ENCODE measurements at places on chromosomes 12 and 14.

DNA sequence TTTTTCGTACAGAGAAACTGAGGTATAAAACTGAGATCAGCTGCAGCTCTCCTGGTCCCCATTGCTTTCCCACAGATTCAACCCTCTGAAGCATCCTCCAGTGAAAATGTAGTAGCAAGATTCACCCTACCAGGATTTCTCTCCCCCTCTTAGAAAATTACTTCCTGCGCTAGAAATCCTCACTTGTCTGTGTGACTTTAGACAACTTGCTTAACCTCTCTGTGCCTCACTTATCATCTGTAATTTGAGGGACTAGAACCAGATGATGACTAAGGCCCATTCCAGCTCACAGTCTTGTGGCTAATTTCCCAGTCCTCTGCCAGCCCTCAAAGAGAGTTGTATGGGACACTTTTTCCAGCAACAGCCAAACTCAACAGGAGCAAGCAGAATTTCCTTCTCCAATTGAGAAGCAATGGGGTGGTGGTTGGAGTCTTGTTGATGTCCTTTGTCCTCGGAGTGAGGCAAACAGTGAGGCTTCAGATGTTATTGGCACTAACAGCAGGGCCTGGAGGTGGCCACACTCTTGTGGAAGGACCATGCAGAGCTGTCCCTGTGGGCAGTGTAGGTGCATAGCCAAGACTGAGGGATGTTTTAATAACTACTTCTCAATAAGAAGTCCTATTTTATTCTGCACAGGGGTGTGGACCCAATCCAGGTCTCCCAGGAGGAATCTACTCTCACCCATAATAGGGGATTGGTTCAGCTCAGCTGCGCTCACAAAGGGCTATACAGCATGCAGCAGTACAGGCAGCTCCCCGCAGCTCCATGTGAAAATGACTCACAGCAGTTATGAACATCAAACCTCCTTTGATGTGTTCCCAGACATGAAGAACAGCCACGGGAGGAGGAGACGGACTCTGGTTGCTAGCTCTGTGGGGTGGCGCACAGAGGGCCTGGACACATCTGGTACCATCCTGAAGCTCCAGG is 200.1 kb downstream of the DAD1 start:
- DNase-seq: peak; percentile 65

DNA sequence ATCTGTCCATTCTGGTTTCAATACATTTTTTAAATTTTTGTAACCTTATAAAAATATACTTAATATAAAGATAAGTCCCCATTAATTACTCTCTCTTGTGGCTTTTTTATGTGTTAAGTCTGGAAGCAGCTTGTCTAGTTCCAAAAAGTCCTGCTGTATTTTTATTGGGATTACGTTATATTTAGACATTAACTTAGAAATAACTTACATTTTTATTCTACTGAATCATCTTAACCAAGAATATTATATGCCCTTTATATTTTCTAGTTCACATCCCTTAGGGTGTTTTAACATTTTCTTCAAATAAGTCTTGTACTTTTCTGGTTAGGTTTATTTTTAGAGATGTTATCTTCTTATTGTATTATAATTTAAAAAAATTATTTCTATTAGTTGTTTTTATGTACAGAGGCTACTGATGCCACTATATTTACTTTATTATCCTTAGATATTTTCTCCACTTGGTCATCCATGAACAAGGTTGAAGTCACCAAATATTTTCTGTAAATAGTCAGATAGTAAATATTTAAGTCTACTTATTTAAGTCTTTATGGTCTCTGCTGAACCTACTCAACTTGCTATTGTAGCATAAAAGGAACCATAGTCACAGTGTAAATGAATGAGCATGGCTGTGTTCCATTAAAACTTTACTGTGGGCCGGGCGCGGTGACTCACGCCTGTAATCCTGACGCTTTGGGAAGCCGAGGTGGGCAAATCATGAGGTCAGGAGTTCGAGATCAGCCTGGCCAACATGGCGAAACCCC is 132.4 kb upstream of the NEDD1 start:
- no peak for DNase-seq

- no peak for DNase-seq
Measured at GRCh38 chr12:118822512-118822911, 158.8 kb upstream of the SRRM4 start.

GRCh38 chr12:22447223-22447622 is 97.1 kb downstream of the C2CD5 start:
- no peak for DNase-seq

DNA sequence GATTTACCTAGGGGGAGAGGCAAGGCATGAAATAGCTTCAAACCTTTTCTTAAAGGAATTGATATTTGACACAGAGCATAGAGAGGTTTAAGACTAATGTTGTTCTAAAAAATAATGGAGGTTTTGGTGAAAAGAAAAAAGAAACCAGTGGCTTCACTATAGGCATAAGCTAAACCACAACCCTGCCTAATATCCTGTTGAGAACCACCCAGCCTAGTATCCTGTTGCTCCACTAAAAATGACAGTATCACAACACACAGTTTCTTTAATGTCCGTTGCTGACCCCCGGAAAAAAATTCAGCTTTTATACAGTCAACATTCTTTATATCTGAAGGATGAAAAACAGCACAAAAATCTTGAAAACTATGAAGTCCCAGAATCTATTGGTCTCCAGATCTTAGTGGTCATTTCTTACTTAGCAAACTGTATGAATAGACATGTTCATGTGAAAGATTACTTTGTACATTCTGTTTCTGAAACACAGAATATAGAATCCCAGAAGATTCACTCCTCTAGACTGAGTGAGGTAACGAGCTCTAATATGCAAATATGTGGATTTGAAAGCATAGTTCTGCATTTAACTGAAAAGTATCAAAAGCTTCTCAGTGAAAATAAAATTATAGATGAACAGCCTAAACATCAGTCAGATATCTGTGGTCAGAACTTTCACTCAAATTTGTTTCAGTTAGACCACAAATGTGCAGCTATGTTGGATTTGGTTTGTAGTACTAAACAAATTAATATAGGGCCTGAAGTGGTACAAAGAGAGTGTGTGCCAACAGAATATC is 40.5 kb downstream of the GALC start:
- no peak for DNase-seq

DNA sequence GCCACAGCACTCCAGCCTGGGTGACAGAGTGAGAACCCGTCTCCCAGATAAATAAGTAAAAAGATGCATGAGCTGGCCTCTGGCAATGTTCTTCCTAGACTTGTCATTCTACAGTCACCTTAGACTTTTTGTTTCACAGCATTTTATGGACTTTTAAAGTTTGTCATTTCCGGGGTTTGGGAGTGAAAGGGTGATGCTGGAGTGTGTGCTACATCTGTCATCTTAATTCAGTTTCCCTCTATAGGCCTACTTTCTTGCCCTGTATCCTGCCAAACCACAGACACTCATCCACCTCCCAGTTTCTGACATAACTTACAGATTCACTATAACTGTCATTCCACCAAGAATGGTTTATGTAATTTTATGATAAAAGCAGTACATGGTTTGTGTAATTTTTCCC is 166.7 kb upstream of the PARP11 start:
- no peak for DNase-seq

- no peak for DNase-seq
Measured at GRCh38 chr14:55015006-55015405, 11.9 kb downstream of the WDHD1 start.

GRCh38 chr14:31410048-31410650 is 10.2 kb downstream of the HEATR5A start:
- no peak for DNase-seq

DNA sequence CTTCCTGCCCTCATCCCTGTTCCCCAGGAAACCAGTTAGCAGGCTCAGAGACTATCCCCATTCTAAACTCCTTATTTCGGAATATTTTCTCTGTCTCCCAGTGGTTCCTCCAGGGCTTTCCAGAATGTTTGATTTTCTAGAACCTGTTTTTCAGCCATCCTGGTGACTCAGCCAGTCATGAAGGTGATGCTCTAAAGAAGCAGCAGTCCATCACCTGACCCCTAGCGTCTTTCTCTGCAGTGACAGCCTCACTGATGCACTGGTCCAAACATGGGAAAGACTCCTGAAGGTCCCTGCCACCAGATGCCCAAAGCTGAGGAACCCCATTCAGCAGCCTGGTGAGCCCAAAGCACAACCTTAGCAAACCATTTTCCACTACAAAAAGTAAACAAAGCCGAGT is 212.6 kb downstream of the PHETA1 start:
- DNase-seq: no peak

Data from spinal cord (tissue), 10 donors.